ENCODE measurements at places on chromosomes 4 and X.

DNA sequence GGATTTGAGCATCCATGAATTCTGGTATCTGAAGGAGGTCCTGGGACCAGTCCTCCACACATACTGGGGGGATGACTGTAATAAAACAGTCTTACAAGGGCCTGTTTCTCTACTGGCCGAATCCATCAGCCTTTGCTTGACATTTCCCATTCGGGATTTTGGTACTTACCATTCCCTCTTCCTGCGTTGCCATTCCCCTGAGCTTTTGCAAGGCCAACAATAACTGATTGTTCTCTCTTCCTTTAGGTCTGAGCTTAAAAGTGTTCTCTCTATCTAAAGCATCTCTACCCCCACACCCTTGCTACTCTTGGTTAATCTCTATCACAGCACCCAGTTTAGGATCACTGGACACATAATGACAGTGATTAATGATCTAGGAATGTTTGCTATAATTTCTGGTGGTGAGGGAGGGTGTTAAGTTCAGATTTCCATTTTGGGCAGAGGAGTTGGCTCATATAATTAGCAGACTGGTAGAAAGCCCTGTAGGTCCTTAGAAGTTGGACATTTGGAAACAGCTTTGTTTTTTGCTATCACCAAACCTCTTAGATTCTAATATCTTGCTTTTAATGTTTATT lies 29.4 kb downstream of the TMA16 start:
- DNase-seq, result no peak

DNA sequence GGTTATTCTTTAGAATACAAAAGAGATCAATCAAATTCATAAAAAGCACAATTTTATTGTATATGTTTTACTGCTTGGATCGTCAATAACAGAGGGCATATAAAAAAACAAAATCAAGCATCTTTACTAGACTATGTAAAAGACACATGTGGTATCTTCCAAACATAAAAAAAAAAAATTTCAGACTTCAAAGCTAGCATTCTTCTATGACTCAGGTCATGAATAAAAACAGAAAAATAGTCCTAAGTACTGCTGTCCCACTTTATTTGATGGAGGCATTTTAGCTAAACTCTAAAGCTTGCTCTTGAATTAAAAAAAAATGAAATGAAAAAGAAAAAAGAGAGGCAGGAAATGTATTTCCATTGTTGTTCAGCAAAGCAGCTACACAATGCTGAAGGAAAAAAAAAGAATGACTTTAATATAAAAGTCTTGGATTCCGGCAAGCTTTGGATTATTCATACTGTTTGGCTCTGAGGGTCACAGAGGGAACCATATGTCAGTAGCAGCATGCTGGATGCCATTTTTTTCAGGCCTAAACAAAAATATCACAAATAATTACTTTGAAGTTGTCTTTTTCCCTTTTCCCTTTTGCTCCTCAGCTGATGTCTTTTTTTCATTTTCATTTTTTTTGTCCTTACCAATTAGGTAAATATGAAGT lies 249.1 kb upstream of the DIAPH2 start:
- no peak for DNase-seq

- DNase-seq, result no peak
Observed at GRCh38 chr4:86302251-86302650, 57.6 kb downstream of the MAPK10 start.

DNA sequence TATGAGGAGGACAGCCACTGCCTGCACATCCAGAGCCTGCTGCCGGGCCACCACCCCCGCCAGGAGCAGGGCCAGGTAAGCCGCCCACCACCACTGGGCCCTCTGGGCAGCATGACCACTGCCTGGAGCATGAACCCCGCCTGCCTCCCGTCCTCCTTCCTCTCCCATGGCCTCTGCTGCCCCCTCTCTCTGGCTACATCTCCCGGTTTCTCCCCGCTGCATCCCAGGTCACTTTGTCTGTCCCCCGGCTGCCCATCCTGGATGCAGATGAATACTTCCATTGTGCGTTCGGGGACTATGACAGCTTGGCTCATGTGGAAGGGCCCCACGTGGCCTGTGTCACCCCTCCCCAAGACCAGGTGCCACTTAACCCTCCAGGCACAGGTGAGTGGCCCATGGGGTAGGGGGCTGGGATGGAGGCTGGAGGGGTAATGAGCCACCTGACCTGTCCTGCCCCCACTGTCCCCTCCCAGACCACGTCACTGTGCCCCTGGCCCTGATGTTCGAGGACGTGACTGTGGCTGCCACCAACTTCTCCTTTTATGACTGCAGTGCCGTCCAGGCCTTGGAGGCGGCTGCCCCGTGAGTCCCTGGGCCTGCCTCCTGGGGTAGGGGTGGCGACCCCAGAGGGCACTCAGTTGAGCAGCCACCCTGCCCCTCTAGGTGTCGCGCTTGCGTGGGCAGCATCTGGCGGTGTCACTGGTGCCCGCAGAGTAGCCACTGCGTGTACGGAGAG lies 6.0 kb downstream of the PLXNB3 start:
- DNase-seq, result no peak

GRCh38 chr4:137420901-137421396 lies 111.3 kb downstream of the PCDH18 start:
- DNase-seq, result no peak

- DNase-seq, result no peak
Observed at GRCh38 chrX:71637848-71638247, 19.5 kb upstream of the CXCR3 start.

DNA sequence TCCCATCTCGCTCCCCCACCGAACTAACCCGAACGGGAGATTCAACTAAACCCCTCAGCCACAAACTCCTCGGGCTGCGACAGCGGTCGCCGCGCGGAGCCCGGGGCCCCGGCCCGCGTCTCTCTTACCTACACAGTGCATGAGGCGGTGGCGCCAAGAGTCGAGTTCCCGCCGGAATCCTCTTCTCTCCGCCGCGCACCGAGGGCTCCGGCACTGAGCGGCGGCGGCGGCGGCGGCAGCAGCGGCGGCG lies 160 bp downstream of the LCORL start:
- no peak for DNase-seq

All from stimulated activated CD4-positive, alpha-beta T cell treated with anti-CD3 and anti-CD28 coated beads, TNF-alpha, amount 100 ng/mL, for 1 hour (primary cell).